ENCODE measurements at places on chromosomes 1 and 21.

GRCh38 chr1:26483980-26484379 is 11.7 kb downstream of the HMGN2 start:
- DNase-seq: no peak

- DNase-seq: no peak
Measured at GRCh38 chr1:167474191-167474641, 44.1 kb downstream of the CD247 start.

- DNase-seq: peak; percentile 25
Measured at GRCh38 chr1:40848530-40849189, 13.5 kb downstream of the CITED4 start.

DNA sequence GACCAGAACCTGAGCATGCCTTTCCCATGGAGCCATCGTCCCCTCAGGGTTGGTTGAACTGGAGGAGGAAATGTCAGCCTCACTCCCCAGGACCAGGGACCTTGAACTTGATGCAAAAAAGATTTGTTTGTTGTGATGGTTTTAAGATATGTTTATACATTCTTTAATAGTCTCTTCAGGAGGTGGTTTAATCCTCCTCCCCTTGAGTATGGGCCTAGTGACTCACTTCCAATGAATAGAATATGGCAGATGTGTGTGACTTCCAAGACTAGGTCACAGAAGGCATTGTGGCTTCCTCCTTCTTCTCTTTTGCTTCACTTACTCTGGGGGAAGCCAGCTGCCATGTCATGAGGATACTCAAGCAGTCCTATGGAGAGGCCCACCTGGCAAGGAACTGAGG is 81.7 kb upstream of the WNT4 start:
- DNase-seq: no peak

- no peak for DNase-seq
Measured at GRCh38 chr1:166978821-166979220, 3.5 kb upstream of the ILDR2 start.

DNA sequence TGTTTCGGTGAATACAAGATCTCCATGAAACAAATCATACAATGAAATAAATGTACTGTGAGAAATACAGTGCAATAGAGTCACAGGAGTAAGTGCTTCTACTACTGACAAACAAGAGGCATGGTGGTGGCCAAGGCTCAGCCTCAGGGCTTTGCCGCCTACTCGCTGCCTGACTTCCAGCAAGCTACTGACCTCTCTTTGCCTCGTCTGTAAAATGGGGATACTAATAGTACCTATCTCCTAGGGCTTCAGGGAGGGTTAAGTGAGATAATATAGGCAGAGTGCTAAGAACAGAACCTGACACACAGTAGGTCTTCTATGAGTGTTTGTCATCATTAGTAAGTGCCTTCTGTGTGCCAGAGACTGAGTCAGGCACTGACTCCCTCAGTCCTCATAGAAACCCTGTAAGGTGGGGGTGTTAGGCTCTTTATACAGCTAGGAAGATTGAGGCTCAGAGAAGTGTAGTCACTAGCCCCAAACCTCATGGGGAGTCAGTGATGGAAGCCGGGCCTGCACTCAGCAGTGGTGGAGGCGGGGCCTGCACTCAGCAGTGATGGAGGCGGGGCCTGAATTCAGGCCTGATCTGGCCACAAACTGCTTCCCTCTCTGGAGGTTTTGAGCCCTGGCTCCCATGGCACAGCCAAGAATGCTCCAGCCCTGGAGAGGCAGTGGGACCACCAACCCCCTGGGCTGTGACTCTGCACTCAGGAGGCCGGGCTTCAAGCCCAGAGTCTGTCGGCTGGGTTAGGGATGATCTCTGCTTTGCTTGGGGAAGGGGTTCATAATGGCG is 6.8 kb downstream of the BSND start:
- DNase-seq: no peak

DNA sequence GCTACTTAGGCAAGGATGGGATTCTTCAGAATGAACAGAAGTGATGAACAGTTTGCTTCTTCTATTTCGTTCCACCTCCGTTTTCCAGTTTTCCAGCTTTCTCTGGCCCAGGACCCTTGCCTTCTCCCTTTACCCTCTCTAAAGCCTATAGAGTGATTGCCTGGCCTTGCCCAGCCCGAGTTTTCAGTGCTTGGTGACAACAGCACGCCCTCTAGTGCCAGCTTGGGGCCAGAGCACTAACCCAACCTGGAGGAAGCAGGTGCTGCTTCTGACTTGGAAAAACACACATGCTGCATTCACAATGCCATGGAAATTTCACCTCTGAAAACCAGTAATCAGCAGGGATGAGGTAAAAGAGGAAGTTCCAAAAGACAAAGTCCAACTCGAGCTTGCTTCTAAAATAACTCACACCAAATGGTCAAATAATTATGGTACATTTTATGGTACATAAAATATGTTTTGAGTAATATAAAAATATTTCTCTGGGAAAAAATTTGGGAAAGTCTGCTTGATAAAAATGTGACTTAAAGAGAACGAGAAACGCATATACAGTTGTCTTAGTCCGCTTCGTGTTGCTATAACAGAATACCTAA is 26.1 kb downstream of the UBE2T start:
- DNase-seq: peak; percentile 65

- DNase-seq: no peak
Measured at GRCh38 chr1:209486861-209487593, 96.5 kb upstream of the CAMK1G start.

- no peak for DNase-seq
Measured at GRCh38 chr1:245177071-245177900, 22.5 kb downstream of the KIF26B start.

DNA sequence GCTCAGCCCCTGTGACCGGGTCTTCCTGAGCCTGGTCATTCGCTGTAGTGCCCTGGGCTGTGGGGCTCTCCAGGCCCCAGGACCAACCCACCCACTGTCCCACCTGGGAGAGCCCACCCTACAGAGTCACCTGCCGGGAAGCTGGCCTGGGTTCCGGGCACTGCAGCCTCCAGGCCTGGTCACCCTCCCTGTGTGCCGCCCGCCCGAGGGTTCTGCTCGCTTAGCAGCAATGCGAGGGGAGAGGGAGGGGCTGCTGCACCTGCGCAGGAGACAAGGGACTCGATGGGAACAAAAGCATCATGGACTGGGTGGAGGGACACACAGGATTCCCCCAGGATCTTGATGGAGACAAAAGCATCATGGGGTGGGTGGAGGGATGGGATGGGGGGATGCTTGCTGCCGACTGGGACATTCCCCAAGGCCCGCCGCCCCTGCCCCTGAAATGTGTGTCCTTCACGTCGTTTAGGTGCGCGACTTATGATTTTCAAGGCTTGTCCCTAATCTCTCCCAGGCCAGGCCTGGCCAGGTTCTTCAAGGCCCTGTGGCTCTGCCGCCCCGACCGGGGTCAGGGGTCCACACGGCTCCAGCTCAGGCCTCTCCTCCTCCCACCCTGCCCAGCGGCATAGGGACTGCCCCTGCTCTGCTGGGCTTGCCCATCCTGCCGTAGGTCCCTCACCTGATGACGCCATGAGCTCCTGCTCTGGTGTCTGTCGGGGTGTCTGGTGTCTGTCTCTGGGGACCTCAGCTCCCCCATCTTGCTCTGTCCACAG is 1.7 kb downstream of the KRTAP10-8 start:
- no peak for DNase-seq

GRCh38 chr1:10765734-10766478 is 30.5 kb downstream of the CASZ1 start:
- no peak for DNase-seq

GRCh38 chr21:33855190-33855589 is 60.4 kb downstream of the ATP5PO start:
- DNase-seq: no peak

DNA sequence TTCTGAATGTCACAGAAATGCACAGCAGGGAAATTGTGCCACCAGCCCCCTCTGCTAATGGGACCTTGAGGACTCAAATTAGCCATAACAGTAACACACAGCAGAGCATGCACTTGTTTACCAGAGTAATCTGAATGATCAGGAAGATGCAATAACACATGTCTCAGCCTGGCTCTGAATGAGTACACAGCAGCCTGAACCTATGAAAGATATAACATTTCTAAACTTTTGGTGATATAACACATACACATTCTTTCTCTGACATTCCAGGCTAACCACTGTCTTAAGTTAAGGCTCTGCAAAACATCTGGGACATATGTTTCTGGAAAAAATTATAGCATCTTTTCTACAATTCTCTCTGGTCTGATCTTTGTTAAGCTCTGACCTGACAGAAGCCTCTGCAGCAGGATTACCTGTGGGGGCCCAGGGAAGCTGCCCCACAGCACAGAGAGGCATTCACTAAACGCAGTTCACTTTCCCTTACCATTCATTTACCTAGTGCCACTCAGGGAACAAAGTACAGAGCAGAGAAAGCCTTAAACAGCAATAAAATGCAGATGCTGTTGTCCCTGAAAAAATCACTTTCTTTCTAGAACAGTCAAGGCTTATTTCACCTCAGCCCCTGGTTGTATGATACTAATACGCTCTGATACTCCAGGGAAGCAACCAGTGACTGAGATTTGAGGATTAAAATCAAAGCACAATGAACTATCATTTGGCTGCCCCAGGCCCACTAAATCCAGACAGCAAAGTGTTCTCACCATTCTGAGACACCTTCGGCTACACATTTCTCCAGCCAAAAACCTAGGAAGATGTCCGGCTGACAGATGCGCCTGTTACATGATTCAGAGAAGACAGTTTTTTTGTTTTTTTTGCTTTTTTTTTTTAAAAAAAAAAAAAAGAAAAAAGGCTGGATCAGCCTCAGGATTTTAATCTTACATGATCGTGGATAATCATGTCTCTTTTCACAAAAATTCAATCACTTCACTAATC is 54.0 kb upstream of the CNN3 start:
- DNase-seq: no peak

DNA sequence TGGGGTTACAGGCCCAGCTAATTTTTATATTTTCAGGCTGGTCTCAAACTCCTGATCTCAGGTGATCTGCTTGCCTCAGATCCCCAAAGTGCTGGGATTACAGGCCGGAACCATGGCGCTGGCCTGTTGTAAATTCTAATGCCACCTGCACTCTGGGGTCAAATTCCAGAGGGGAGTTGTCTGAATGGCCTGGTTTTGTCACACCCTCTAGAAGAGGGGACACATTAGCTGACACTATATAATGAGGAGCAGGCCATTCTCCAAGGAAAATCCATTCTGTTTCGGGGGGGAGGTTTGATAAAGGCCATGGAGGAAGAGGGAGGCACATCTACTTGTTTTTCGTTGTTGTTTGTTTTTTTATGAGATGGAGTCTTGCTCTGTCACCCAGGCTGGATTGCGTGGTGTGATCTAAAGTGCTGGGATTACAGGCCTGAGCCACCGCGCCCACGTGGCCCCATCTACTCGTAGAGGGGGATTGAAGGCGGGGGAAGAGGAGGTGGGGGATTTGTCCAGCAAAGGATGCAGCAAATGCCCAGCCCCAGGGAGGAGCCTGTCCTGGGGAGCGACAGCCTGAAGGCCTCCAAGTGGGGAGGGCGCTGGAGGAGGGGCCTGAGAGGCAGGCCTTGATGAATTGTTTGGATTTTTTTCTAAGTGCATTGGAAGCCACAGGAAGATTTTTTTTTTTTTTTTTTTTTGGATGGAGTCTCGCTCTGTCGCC is 78.4 kb upstream of the SLC45A1 start:
- DNase-seq: no peak

- no peak for DNase-seq
Measured at GRCh38 chr1:2611031-2611501, 21.8 kb downstream of the MMEL1 start.

- no peak for DNase-seq
Measured at GRCh38 chr1:208985231-208985630, 598.3 kb upstream of the CAMK1G start.

GRCh38 chr1:186059311-186059710 is 315.7 kb downstream of the TPR start:
- peak; percentile 85 for DNase-seq

- no peak for DNase-seq
Measured at GRCh38 chr1:107196973-107197562, 56.2 kb downstream of the NTNG1 start.

DNA sequence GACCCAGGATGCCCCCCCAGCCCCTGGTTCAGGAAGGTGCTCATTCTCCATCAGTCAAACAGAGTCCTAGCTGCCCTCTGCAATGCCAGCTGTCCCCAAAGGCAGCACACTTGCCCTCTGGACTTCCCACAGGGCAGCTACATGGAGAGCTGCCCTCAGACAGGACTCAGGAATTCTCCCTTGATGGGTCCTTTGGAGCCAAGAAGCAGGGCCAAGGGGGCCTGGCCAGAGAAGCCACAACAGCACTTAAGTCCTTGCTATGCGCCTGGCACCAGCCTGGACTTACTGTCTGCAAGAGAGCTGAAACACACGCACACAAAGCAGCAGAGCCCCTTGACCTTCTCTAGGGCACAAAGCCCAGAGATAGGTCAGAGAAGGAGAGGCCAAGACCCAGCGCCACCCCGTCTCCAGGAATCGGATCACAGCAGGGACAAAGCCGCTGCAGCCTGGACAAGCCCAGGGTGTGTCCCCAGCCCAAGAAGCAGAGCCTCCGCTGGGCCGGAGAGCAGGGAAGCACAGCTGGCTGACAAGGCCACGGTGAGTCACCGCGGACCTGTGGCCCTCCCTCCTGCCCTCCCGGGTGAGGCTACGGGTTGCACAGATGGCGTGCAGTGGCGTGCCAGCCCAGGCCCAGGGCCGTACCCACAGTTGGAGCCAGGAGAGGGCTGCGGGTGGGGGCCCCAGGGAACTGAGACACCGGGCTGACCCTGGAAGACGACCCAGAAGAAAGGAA is 1.7 kb downstream of the WNT9A start:
- DNase-seq: no peak

DNA sequence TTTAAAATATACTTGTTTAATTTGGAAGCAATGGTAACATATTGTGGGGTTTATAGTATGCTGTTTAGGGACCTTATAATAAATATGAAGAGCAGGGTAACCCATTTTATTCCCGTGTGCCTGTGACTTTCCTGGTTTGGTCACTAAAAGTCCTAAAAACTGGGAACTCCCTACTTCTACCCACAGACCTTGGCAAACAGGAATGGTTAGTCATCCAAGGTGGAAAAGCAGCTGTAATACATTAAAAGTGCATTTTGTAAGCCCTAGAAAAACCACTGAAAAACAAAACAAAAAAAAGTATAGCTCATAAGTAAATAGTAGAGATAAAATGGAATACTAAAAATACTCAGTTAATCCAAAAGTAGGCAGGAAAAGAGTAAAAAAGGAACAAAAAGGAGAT is 538.9 kb downstream of the LMO4 start:
- DNase-seq: no peak

DNA sequence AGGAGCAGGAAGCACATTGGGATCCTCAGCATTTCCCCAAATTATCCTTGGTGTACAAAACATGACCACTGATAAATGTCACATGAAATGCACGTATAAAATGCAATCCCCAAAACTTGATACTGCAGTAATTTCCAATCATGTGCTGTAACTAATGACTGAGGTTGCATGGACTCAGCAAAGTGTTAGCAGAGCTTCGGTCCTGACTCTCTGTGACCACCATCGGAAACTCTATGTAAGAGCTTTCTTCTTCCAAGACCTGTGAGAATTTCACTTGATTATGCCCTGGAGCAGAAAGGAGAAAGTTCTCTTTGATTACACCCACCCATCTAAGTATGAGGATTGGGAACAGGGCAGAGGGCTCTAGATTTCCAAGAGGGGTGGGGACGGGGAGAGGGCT is 908 bp downstream of the CD53 start:
- DNase-seq: no peak

GRCh38 chr1:5225707-5226704 is 571.6 kb downstream of the AJAP1 start:
- no peak for DNase-seq
